ENCODE measurements at places on chromosomes 6 and 20. TPM values are rescaled to one million over a fixed set of nuclear protein-coding genes. Genes with fewer than 3 reads are reported as not detected.

DNA sequence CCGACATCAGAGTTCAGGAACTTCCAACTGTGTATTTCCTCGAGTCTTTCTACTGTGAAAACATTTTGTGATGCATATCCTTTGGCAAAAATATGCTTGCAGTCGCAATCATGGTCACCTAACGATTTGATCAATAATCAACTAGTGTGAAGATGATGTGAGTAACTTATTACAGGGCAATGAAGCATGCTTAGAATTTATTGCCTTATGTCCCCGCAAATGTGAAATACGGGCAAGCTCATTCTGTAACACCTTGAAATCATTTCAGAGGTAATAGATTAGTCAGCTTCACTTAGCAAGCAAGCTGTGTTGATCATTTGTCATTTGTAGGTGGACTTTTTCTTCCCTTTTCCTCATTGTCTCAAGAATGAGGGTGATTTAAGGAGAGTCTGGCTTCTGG is 67.9 kb upstream of the DOK5 start:
- no peak for DNase-seq

MBOAT1 gene
- 2.5 TPM for total RNA-seq

TUBB2A gene
- total RNA-seq = 92.0 TPM

RRAGD gene
- 1.1 TPM for total RNA-seq

GRCh38 chr6:145699462-145699861 is 35.9 kb downstream of the EPM2A start:
- DNase-seq = peak; percentile 6

RNF182 gene
- 0.23 TPM for total RNA-seq

DEFB132 gene
- not detected for total RNA-seq

DNA sequence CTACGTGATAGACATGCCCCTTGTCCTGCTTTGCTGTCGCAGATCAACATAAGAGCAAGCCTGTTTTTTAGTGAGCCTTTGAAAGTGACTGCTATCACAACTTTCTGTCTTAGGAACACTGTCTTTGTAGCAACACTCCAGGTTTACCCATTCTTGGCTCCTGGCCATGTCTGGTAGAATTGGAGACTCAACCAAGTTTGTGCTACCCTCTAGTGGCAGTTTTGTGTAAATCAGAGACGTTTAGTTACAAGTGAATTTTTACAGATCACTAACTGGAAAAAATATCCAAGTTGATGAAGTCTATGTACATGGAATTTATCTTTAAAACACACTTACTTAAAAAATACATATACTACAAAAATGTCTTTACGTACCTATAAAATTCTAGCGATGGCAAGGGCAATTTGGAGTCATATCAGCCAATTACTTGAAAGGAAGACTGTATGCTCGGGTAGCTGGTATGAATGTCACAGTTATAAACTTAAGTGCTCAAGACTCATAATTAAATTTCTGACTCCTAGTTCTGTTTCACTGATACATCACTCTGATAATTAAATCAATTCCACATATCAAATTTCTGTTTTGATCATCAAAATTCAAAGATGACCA is 101.4 kb downstream of the ADGB start:
- peak; percentile 40 for DNase-seq

- no peak for DNase-seq
Observed at GRCh38 chr6:33488339-33488738, 34.0 kb downstream of the ZBTB9 start.

BTNL2 gene
- not detected for total RNA-seq

GRCh38 chr20:45456632-45457031 is 12.9 kb upstream of the WFDC2 start:
- DNase-seq = no peak

DNA sequence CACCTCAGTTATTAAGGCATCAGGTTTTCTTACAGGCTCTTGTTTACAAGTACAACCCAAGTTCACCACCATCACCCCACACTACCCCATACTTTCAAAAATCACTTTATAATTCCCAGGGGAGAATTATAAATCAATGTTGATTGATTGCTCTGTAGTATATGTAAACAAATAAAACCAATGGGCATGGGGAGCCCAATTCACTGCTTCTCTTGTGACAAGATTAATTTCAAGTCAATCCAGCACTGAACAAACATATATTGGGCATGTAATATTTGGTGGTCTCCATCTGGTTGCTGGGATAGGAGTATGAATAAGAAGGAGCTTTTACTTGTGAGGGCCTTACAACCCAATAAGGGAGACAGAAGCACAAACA is 95.8 kb downstream of the CLVS2 start:
- DNase-seq = no peak

DNA sequence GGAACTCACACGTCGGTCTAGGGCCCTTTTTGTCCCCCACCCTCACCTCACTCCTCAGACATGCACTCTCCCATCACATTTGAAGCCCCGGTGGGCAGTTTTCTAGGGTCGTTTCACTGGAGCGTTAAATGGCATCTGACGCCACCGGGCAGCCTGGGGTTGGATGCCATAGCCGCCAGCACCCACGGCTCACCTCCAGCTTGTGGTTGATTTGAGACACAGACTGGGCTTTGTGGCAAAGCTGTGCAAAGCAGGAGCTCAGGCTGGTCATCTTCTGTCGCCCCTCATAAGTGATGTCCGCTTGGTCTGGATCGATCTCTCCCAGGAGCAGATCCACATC is 530 bp downstream of the GOPC start:
- DNase-seq = no peak

DNA sequence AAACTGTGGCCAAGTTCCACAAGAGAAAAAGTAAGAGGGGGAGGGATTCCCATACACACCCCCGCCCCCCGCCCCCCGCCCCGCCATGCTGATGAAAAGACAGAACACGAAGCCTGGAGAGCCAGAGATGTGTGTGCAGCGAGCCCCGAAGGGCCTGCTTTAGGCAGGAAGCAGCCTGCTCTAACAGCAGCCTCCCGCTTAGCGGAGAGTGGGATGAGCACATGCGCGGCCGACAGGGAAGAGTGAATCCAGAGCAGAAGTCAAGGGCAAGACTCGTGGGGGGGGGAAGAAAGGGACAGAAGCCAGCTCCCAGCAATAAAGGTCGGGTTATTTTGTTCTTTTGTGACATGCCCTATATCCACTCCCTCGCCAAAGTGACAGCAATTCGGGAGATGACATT is 67.2 kb upstream of the PTGIS start:
- DNase-seq = no peak

DNA sequence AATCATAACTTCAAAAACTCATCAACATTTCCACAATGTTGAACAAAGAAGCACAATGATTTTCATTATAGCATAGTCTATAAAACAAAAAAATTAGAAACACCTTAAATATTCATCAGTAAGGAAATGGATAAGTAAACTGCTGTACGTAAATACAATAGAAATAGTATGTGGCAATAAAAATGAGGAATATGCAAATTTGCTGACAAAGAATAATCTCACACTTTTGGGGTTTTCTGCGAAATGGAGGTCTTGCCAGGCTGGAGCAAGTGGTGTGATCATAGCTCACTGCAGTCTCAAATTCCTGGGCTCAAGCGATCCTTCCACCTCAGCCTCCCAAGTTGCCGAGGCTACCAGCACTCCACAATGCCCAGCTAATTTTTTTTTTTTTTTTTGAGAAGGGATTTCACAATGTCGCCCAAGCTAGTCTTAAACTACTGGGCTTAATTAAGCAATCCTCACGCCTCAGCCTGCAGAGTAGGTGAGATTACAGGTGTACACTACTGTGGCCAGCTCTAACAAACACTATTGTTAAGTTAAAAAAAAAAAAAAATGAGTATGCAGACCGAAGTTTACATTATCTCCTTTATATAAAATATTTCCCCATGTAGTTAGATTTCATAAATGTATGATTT is 58.8 kb upstream of the SMIM28 start:
- no peak for DNase-seq

ARHGAP40 gene
- not detected for total RNA-seq

DNA sequence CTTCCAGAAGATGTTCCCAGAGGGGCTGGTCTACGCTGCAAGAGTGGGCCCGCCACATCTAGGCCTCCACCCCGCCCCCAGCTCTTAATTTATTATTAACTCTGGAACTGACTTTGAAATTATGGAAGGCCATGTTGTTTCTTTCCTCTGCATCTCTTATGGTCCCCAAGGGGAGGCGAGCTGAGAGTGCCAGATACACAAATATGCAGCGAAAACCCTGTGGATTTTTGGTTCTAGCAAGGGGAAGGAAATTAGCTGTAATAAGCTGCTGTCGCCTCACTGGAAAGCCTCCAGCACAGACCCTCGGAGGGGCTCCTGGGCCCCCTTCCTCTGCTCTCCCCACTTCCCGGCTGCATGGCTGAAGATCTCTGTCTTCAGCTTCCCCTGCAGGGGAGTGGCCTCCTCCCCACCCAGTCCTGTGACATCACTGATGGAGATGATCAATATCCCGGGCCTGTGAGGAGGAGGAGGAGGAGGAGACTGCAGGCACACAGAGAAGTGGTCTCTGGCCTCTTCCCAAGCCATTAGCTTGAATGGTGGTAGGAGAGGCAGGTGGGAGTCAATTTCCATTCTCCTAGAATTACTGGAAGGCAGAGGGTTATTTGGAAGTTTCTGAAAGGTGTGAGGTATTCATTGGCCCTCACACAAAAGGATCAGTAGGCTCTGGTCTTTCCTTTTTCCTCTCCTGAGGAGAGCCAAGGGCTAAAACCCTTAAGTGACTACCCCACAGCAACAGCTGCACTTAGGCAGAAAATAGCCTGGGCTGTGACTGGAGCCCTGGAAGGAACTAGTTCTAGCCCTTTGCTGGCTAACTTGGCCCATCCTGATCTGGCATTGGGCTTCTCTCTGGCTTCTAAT is 39.7 kb upstream of the CCDC167 start:
- DNase-seq = no peak

- DNase-seq = peak; percentile 92
Observed at GRCh38 chr20:50744143-50744792, 12.9 kb downstream of the PARD6B start.

SLA2 gene
- not detected for total RNA-seq

PRND gene
- not detected for total RNA-seq

DNA sequence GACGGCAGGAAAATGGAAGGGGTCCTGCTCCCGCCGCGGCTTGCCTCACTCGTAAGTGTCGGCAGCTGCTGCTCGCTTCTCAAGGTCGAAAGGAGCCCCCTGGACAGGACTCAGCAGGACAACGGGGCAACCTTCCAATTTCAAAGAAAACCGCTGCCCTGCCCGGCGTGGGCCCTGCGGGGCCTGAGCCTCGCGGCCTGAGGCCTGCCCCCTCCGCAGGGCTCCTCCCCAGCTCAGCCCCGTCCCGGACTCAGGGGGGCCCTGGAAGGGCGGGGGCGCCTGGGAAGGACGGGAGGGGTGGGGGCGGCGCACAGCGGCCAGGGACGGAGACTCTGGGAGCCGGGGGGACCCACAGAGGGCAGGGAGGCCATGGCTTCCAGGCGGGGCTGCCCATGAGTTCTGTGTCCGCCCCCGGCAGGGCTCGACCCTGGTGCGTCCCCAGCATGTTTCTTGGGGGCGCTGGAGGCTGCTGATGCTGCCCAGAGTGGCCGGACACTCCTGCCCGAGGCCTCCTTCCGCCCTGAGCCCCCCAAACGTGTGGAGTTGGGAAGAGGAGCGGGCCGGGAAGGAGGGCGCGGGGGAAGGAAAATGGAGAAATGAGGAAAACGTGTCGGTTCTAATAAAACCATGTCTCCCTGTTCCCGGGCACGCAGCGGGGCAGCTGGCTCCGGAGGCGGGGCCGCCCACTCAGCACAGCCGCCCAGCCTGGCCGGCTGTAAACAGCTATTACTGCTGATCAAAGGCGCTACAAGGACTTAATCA is 114.6 kb downstream of the DLL1 start:
- peak; percentile 75 for DNase-seq

DNA sequence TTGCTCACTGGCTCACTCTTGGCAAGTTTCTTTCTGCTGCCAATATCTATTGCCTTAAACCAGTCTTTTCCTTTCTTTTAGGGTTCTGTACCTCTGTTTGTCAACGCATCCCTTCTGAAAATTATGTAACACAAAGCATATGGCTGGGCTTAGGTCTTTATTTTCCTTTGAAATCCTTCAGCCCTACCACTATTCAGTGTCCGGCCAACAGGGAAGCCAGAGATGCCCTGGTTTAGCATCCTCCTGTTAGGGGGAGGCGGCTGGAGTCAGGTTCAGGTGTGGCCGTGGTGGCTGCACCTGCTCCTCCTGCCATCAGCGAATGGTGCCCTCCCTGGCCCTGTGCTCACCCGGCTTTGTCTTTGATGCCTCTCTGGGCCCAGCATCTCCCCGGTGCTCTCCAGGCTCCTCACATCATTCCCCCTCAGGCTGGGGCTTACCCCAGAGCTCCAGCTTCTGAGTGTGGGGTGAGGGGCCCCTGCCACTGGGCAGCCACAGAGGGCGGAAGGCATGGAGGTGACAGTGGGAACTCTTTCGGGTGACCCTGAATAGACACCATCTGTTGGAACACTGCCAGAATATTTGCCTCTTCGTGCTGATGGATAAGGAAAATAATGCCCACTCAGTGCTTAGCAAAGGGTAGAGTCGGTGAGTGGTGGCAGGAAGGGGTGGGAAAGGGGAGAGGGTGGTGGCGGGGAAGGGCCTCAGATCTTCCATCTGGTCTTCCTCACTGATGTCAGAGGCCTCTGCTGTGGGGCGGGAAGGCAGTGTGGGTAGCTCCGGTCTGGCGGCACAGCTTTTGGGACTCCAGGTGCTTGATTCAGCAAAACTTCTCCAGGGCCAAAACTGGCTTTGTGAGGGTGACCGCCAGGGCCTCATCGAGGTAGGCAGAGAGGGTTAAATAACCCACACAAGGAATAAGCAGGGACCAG is 97.2 kb downstream of the DACT2 start:
- no peak for DNase-seq

DNA sequence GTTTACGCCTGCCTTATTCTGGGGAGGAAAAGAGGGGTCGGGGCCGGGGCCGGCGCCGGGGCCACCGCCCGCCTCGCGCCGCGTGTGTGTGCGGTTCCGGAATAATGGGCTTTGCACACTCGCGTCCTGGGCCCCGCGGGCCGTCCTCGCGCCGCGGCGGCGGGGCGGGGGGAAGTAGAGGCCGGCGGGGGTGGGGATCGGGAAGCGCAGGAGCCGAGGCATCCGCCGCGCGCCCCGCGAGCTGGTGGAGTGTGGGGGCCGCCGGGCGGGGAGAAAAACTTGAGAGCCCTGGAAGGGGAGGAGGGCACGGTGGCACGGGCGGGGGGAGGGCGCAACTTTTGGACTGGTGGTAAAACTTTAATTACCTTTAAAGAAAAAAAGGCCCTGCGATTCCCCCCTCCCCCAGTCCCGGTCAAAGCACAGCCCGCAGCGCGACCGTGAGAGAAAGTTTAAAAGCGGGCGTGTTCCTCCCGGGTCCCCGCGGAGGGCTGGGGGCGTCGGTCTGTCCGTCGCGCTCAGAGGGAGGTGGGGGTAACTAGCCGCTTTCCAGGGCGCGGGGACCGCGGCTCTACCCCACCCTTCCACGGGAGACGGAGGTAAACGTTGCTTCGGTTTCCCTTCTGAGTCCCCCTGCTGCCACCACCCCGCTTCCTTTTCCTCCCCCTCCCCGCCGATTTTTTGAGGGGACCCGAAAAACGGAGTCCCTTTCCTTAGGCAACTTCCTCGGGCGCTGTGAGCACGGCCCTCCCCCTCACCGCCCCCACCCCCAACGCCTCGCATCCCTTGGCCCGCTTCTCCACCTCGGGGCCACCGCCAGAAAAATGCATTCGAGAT is 1.9 kb downstream of the L3MBTL3 start:
- peak; percentile 18 for DNase-seq

GRCh38 chr20:9112541-9113515 is 43.9 kb downstream of the PLCB4 start:
- DNase-seq = no peak
